ENCODE measurements at places on chromosomes 11 and 22. TPM values are rescaled to one million over a fixed set of nuclear protein-coding genes. Genes with fewer than 3 reads are reported as not detected.

Gene OR51I1
- not detected for total RNA-seq

Gene PARVG
- total RNA-seq: 0.25 TPM

Gene ROBO3
- total RNA-seq: 13.0 TPM

Gene ANO3
- total RNA-seq: not detected

Gene C22orf42
- not detected for total RNA-seq

Gene MUC2
- not detected for total RNA-seq

GRCh38 chr22:50308986-50309600 is 1.6 kb upstream of the PLXNB2 start:
- no peak for DNase-seq

DNA sequence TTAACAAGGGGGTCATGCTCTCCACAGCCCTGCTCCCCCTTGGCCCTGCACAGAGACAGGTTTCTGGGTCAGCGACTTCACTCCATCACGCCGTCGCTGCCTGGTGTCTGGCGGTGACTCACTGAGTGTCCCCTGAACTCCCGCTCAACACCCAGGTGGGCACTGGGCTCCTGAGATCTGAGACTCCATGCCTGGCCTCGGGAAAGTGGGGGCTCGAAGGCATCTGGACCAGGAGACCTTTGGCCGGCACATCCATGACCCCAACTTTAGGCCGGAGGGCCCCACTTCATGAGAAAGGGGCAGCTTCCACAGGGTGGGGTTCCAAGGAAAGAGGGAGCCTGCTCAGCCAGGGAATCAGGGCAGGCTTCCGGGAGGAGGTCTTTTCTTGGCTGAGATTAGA is 79.3 kb upstream of the PRR5 start:
- no peak for DNase-seq

GRCh38 chr22:48756146-48757111 is 1071.2 kb downstream of the BRD1 start:
- no peak for DNase-seq

DNA sequence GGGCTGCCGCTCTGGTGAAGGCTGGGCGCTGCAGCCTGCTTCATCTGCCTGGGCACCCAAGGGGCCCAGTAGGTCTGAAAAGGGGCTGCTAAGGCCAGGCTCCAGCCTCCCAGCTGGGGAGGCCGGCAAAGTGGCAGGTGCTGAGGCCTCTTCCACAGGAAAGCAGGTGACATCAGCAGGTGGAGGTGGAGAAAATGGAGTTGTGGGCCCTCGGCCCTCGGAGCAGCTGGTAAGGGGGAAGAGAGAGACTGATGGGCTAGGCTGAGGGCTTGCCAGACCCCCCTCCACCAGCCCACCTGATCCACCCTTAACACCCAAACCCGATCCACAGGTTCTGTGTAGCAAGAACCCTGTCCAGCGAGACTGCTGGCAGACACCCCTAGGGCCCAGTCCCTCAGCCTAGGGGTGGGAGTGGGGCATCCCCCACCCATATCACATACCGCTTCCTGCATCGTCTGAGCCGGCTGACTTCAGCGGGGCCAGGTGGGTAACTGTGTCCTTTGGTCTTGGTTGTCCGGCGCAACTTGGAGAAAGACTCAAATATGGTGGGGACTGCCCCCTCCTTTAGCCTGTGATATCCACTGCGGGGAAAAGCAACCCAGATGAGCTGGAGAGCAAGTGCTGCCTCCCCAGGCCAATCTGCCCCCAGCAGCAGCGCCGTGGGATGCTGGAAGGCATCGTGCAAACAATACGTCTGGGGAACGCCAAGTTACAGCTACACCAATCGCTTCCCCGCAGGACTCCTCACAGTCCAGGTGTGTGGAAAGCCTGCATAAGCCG is 1.5 kb downstream of the THAP7 start:
- no peak for DNase-seq

- peak; percentile 72 for DNase-seq
These were observed 10.7 kb upstream of the ACCSL start for GRCh38 chr11:44036811-44037657.

DNA sequence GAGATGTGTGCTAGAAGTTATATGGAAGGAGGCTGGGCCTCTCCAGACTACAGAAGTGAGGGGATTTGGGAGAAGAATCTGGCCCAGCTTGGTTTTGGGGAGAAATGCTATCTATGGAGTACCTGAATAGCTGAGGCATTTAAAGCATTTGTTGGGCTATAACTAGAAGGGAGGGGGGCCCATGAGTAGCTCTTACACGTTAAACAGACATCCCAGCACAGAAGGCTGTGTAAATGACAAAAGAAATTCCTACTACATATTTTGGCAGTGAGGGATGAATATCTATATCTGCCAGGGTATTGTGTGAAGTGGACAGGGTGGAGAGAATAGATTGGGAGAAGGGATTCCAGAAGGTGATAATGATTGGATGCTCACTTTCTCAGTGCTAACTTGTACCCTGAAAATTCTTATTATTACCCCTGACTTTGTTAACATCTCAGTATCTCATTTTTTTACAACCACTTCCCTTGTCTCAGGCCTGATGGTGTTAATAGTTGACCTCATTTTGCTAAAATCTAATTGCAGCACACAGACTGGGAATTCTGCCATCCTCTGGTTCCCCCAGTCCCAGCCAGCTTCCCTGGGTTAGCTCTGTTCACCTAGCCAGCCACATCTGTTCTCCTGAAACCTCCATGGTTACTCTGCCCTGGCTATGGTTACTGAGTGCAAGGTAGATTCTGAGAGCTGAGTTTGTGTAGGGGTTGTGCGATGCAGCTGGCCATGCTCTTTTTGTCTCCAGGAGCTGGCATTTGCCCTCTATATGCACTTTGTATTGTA is 28.8 kb upstream of the RRM1 start:
- DNase-seq: no peak

DNA sequence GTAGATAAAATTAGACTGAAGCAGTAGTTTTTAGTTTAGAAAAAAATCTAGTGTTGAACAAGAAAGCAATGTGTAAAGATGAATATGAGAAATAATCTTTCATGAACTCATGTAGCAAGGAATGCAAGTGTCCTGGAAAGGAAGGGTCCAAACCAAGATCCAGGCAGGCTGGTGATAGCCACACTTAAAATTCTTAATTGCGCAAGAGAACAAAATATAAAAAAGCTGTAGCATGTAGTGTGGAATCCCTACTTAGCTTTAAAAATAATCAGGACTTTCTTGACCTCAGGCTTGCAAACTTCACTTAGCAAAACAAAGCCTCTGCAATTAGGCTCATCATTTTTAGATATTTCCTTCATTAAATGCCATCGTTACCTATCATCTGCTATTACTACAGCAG is 2186.1 kb upstream of the RAG2 start:
- DNase-seq: no peak

DNA sequence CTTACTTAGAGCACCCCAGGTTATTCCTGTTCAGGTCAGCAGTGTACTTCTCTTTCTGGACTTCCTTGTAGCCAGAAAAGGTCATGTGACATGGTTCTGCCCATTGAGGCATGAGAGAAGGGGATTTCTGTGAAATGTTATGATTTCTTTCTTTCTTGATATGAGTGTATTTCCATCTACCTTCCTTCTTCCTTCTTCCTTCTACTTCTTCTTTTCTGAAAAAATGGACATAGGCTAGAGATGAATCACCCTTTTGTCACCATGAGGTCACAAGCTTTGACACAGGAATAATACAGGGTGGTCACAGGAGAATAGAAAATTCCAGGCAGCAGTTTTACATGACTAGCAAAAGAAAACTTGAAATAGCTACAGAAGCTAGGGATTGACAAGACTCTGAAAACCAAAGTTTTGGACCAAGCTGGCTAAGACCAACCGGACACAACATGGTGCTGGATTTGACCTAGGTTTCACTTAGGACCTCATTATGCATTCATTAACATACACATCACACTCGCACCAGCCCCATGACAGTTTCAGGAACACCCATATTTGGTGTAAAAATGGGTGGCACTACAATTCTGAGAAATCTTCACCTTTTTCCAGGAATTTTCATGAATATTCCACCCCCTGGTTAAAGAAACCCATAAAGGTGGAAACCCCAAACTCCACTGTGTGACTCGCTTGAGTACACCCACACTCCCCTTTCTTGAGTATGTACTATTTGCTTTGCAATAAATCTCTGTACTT is 21.2 kb upstream of the MAP6 start:
- no peak for DNase-seq

DNA sequence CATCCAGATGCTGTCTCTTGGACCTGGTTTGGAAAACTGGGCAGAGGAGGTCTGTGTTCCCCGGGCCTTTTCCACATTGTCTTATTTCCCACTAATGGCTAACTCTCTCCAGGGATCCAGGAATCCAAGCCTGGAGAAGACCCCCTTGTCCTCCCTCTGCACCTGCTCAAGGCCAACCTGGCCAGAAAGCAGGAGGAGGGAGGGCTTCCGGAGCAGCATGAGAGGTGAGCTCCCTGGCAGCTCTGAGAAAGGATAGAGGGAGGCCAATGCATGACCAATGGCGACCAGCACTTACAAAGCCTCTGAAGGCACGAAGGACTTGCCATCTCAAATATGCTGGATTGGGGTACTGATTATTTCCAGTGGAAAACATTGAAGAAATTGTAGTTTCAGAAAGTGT is 445.0 kb upstream of the B3GAT1 start:
- DNase-seq: no peak

- DNase-seq: peak; percentile 7
These were observed 47.3 kb downstream of the RDX start for GRCh38 chr11:110249066-110249465.

GRCh38 chr11:45144126-45145082 is 2.0 kb upstream of the PRDM11 start:
- no peak for DNase-seq

DNA sequence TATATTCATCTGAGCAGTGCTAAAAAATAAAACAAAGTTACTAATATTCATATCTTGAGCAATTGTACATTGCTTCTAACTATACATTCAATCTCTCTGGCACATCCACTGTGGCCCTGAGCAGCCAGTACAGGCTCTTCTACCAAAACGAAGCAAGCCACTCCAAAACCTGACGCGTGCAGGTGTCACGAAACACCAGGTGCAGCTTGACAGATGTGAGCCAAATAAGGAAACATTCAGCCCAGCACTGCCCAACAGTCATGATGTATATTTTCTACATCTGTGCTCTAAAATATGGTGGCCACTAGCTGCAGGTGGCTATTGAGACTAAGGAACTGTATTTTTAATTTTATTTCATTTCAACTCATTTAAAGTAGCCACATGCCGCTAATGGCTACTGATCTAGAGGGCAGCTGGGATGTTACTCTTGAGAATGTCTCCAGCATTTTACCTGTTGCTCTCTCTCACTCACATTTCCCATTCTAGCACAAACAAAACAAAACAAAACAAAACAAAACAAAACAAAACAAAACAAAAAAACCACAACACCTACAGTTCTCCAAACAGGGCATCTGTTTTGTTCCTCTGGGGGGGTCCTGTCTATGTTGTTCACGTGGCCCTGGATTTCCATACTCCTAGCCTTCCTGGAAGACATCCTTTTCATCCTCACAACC is 77.7 kb downstream of the LARGE1 start:
- no peak for DNase-seq

GRCh38 chr11:12897390-12897789 is 111.7 kb upstream of the RASSF10 start:
- DNase-seq: no peak

DNA sequence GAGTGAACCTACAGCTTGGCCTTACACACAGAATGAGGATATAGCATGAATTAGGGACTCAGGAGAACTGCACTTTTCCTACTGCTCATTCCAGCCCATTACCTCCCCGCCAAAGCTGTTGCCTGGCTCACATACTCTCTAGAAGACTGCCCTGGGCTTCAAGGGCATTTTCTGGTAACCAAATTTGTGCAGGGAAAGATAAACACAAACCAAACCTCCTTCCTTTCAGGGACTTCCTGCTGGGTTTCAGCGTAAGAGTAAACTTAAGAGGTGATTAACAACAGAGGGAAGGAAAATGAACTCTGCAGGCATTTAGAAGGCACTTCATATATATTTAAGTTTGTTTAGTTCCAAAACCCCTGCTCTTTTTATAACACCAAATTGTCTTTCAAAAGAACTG is 194.9 kb downstream of the SWAP70 start:
- peak; percentile 22 for DNase-seq

- no peak for DNase-seq
These were observed 37.6 kb upstream of the CEP295 start for GRCh38 chr11:93623920-93624319.

DNA sequence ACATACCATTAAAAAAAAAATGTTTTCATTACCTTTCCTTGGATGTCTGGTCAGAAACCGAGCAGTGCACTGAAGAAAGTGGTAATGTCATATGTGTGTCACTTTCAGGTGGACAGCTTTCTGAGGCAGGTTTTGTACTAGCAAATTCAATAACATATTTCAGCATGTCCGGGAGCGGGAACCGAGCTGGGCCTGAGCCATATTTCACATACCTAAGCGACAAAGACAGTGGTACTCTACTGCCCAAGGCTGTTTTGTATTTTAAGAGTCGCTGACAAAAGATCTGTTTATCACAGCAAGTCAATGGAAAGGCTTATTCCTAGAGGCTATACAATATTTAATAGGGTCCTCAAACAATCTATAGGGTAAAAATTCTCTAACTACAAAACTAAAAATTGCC is 38.0 kb downstream of the CLDN25 start:
- DNase-seq: no peak

- no peak for DNase-seq
These were observed 13.1 kb downstream of the MIAT start for GRCh38 chr22:26670459-26670858.

DNA sequence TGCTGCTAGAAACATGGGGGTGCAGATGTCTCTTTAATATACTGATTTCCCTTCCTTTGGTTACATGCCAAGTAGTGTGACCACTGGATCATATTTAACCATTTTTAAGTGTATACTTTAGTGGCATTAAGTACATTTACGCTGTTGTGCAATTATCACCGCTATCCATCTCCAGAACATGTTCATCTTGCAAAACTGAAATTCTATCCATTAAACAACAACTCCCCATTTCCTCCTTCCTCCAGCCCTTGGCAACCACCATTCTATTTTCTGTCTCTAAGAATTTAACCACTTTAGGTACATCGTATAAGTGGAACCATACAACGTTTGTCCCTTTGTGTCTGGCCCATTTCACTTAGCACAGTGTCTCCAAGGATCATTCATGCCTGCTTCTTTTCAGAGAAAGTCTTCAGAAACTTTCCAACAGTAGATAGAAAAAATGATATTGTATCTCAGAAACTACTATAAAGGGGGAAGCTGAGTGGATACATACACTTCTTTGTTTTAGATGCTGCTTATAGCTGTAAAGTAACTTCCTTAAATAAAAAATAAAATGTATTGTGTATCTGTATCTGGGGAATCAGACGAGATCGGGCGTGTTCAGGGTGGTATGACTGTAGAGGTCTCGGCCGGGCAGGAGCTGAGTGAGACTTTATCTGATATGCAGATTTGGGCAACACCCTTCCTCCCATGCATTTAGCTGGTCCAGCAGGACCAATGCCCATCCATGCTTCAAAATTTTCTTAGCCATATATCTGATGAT is 44.6 kb upstream of the ZBED5 start:
- no peak for DNase-seq

DNA sequence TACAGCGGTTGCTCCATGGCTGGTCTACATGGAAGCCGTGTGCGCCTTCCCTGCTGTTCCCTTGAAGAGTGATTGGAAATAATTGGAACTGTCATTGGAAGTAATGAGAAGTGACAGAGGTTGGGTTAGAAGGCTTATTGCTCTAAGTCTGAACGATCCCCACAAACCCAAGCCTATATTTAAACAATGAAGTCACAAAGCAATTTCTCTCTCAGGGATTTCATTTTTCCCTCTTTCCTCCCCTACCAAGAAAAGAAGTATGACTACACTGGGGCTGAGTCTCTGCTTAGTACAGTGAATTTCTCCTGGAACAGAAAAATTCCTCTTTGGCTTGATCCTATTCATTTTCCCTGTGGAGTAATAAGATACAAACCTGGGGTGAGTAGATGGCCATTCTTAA is 7.8 kb downstream of the CLMP start:
- no peak for DNase-seq

Data from dermis microvascular lymphatic vessel endothelial cell (primary cell).